ENCODE measurements at places on chromosomes 1 and 21. TPM values are rescaled to one million over a fixed set of nuclear protein-coding genes. Genes with fewer than 3 reads are reported as not detected.

MASP2 gene
- not detected for total RNA-seq

GRCh38 chr1:171884475-171884874 lies 43.2 kb downstream of the DNM3 start:
- DNase-seq = no peak

DNA sequence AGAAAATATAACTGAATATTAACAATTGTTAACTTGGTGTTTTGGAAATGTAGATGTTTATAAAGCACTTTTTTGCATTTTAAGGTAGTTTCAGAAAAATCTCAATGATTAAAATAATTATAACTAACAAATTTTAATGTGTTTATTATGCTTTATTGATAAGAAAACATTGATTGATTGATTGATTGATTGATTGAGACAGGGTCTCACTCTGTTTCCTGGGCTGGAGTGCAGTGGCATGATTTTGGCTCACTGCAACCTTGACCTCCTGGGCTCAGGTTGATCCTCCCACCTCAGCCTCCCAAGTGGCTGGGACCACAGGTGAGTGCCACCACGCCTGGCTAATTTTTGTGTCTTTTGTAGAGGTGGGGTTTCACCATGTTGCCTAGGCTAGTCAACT lies 93.7 kb upstream of the QSOX1 start:
- no peak for DNase-seq

DNA sequence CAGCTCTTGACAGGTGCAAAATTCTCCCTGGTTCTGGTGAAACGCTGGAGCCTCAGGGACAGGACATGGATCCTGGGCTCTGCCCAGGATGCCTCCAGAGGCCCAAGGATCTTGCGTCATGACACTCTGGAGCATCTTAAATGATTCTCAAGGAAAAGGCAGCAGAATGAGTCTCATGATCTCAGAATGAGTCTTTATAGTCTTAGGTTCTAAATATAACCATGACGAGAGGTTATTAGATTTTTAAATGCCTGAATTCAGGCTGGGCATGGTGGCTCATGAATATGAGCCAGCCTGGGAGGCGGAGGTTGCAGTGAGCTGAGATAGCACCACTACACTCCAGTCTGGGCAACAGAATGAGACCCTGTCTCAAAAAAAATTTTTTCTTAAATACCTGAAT lies 55.5 kb downstream of the ECE1 start:
- no peak for DNase-seq

- no peak for DNase-seq
Observed at GRCh38 chr1:202811296-202812175, 782 bp downstream of the PCAT6 start.

TNFRSF8 gene
- under 0.01 TPM for total RNA-seq

DNA sequence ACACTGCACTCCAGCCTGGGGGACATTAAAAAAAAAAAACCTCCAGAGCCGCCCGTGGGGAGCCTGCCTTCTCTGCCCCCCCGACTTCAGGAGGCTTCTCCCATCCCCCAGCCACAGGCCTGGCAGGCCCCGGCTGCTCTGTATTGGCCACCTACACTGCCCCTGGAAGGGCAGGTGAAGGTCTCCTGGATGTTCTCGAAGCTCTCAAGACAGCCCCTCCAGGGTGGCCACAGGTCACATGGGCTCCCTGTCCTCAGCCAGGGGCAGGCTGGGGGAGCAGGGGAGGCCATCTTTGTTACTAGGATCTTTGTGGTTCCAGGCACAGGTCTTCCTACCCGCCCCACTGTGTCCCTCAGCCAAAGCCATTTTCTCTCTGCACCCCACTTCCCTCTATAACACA lies 32.8 kb downstream of the PADI6 start:
- no peak for DNase-seq

DNA sequence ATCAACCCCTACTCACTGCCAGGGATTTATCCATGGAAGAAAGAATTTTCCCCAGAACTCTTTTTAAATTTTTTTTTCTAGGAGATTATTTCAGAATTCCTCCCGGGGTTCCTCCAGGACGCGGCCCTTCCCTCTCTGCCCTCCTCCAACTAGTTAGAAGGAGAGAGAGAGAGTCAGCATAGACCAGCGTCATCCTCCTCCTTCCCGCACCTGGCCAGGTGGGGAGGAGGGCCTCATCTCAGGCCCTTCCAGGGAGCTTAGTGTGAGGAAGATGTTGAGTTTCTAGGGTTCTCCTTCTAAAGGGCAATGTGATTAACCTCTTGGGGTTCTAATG lies 63.6 kb downstream of the CDK18 start:
- no peak for DNase-seq

DNA sequence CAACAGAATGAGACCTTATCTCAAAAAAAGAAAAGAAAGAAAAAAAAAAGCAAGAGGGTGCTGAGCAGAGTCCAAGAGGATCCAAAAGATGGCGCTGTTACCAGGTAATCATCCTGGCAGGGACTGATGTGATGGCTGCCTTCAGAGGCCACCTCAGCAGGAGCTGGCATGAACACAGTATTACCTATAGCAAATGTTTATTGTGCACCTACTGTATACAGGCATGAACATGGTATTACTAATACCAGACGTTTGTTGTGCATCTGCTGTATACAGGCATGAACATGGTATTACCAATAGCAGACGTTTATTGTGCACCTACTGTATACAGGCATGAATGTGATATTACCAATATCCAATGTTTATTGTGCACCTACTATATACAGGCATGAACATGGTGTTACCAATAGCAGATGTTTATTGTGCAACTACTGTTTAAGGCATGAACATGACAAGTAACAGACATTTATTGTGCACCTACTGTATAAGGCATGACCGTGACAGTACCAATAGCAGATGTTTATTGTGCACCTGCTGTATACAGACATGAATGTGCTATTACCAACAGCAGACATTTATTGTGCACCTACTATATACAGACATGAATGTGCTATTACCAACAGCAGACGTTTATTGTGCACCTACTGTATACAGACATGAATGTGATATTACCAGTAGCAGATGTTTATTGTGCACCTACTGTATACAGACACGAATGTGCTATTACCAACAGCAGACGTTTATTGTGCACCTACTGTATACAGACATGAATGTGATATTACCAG lies 115.1 kb upstream of the TMEM51 start:
- DNase-seq = no peak

DNA sequence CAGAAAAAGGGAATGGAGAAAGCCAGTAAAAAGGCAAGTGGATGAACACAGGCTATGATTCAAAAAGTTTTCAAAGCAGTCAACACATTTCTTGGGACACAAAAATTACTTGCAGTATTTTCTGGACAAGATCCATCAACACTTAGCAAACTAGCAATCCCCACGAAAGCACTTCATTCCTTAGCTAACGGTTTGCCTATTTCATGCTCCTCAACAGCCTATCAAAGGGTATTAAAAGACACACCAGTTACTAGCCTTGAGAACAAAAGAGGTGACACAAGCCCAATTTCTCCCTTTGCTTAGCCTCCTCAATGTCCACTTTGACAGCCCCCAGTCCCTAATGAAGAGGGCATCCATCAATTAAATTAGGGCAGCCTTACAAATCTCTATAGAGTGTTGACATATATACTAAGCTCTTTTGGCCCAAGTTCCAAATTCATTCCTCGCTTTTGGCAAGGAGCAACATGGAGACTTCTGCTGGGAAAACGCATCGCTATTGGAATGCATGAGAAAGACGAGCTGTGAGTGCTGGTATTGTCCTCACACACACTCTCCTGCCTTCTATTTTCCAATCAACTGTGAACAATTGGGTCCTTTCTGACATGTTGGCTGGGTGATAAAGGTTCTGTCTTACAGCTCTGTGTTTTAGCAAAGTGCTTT lies 180.0 kb downstream of the TNR start:
- DNase-seq = no peak

- DNase-seq = no peak
Observed at GRCh38 chr21:42344631-42345030, 6.2 kb downstream of the TFF2 start.

DNA sequence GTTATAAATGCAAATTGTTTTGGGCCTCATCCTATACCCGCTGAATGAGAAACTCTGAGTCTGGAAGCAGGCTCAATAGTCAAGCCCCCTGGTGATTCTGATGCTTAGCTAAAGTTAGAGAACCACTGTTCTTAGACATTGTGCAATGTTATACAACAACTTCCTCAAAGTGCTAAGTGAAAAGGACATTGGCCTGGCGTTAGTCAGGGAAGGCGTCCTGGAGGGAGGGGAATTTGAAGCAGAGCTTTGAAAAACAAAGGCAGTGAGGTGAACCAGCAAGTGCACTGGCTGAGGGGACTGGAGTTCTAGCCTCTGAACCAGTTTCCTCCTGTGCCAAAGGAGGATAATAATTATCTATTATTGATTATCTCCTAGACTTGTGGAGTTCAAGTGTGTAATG lies 5.1 kb downstream of the CD1D start:
- peak; percentile 13 for DNase-seq

TTC3 gene
- total RNA-seq = 270 TPM

- DNase-seq = no peak
Observed at GRCh38 chr1:229671310-229671709, 45.3 kb downstream of the URB2 start.

- no peak for DNase-seq
Observed at GRCh38 chr21:33865996-33866575, 49.5 kb downstream of the ATP5PO start.

GRCh38 chr1:36125129-36125991 lies at the start of gene COL8A2:
TSS of gene COL8A2 (minus strand) at chr1:36125222. CDS start at chr1:36100242, 24,980 bp downstream.
- DNase-seq = no peak

DNA sequence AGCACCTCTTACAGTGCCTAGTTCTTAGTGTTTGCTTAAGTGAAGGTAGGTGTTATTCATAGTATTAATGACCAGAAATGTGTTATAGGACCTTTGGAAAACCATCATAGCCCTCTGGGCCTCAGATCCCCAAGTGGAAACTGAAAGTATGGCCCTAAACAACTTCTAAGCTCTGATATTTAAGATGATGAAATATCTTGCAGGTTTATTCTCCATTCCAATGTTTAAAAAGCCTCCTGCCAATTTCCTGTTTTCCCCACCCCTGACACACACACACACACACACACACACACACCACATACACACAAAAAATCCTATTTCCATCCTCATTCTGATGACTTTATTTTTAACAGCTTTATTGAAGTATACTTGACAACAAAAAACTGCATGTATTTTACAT lies 108.2 kb downstream of the DIRAS3 start:
- peak; percentile 40 for DNase-seq

GRCh38 chr21:45830720-45831366 lies 150.7 kb upstream of the COL6A1 start:
- no peak for DNase-seq

GRCh38 chr1:157523774-157524493 lies 28.4 kb downstream of the FCRL5 start:
- no peak for DNase-seq

DNA sequence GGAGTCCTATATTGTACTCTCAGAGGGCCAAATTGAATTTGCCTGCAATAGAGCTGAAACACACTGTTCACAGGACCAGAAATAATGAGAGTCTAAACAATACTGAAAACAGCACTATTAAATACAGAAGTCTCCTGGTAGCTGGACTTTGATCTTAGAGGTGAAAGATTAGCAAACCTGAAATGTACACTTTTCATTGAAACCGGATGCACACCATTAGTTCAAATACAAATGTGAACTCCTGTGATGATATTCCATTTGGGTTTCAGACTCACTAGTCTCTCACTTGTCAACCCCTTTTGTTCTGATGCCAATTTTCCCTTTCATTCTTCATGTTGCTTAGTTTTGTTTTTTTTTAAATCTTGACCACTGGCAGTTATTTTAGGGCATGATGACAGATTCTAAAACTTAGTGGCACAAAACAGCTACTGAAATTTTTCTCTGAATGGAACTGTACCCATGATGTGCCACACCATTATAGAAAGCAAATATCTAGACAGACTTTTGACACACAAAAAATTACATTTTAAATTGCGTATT lies 5.9 kb upstream of the TNFSF4 start:
- DNase-seq = no peak

DNA sequence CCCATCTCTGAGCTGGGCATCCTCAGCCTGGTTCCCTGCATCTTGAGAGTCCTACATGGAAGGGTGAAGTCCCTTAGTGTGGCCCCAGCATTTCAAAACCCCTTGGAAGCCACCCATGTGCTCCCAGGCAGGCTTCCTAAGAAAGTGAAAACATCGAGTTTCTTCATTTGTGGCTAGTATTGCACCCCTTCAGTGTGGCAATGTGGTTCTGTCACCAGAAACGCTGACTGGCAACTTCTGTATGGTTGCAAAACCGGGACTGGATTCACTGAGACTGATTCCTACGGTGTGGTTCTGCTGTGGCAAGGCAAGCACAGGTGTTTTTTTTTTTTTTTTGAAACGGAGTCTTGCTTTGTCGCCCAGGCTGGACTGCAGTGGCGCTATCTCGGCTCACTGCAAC lies 9.0 kb upstream of the IFNGR2 start:
- DNase-seq = peak; percentile 82

STUM gene
- under 0.01 TPM for total RNA-seq

GRCh38 chr1:243420016-243420945 lies 164.4 kb downstream of the SDCCAG8 start:
- DNase-seq = peak; percentile 22

SV2A gene
- 19.4 TPM for total RNA-seq

DNA sequence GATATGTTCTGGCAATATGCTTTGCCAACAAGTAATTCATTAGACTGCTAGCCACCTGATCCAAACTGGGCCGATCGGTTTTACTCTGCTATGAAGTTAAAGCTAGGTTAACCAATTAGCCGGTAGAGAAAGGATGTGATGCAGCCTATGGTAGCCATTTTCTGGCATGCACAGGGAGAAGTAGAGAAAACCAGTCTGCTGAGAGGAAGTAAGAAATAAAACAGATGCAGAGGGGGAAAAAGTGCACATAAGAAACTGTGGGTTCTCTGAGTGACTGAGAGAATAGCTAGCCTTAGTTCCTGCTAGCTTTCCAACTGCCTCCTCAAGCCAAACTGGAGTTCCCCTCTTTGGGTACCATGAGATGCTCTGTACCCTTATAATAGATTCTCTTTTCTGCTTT lies 52.8 kb downstream of the ARID4B start:
- DNase-seq = no peak

GRCh38 chr1:214439352-214440119 lies 111.9 kb downstream of the PTPN14 start:
- peak; percentile 98 for DNase-seq

- peak; percentile 31 for DNase-seq
Observed at GRCh38 chr1:63545780-63546179, 22.5 kb downstream of the EFCAB7 start.

NBPF6 gene
- not detected for total RNA-seq

DNA sequence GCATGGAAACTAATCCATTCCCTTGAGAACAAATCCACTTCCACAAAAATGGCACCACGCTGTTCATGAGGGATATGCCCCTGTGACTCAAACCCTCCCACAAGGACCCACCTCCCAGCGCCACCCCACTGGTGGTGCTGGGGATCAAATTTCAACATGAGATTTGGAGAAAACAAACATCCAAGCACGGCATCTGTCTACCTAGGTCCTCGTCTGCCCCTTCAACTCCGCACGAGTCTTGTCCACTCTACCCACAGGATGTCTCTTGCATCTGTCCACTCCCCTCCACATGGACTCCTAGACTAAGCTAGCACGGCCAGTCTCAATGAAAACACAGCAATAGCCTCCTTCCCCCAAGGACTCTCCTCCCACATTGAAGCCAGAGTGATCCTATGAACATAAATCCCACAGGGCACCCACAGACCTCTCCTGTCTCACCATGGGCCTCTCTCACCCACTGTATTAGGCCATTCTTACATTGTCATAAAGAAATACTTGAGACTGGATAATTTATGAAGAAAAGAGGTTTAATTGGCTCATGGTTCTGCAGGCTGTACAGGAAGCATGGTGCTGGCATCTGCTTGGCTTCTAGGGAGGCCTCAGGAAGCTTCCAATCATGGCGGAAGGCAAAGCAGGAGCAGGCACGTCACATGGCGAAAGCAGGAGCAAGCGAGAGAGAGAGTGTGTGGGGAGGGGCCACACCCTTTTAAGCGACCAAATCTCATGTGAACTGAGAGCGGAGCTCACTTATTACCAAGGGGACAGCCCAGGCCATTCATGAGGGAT lies 101.4 kb downstream of the TOMM20 start:
- DNase-seq = no peak

Measured in fibroblast of villous mesenchyme (primary cell).